ENCODE measurements at places on chromosomes 6 and 20.
A peak's percentile ranks its signal among the peaks of the same experiment; 100 is the strongest.

GRCh38 chr6:22828179-22829062 lies 259.1 kb downstream of the HDGFL1 start:
- peak; percentile 95 for DNase-seq

- no peak for DNase-seq
Observed at GRCh38 chr6:162602759-162603158, 124.8 kb downstream of the PRKN start.

DNA sequence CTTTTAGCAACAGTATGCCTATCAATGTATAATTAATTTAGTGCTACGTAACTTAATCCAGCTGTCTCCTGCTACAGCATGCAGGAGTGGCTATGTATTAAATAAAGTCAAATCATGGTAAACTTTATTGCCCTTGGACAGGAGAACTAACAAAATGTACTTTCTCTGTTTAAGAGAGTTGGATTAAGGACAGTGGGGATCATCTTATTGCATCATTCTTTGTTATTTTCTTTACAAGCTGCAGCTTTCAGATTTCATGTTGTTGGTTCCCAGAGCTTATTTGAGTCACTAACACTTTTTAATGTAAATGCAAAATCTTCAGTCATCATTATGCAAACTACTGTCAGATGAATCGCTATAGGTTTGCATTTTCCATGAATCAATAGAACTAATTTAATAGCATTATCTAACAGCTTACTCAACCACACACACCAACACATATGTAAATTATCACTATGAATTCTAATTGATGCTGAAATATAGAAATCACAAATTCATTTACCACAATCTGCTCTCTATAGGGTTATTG lies 424.7 kb downstream of the MMUT start:
- DNase-seq, result no peak

DNA sequence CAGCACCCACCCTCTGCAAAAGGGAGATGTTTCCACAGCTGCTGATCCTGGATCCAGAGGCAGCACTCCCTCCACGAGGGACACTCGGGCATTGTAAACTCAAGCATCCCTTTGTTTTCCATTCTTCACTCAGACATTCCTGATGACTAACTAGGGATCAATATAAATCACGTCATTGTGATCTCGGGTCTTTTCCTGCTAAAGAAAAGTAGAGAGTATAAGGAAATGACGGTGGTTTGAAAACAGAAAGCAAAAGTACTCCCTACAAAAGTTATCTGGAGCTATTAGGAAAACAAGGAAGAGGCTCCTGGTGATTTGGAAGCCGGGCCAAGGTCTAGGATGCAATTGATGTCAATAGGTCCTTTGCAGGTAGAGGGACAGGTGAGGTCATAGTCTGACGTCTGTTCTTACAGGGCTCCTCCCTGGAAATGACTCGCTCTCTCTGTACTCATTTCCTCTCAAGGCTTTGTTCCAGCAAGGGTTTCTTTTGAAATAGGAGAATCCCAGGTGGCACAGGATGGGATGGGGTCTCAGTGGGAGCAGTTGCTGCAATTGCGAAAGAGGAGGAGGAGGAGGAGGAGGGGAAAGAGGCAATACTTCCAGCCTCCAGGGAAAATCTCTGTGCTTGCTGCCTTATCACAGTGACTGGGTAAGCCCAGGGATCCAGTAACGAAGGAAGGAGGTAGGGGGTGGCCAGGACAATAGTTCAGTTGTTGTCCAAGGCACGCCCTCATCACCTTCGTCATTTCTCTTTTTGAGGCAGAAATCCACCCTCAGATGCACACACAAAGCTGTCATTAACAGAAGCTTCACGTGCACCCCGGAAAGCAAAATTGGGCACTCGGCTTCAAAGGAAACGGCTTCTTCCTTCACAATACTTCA lies 222.8 kb downstream of the LY86 start:
- peak; percentile 91 for DNase-seq

GRCh38 chr6:75205776-75206575 lies at the start of gene COL12A1:
Gene COL12A1 (minus strand): TSS chr6:75206053. CDS start chr6:75202792, 3,261 bp downstream.
- peak; percentile 98 for DNase-seq

DNA sequence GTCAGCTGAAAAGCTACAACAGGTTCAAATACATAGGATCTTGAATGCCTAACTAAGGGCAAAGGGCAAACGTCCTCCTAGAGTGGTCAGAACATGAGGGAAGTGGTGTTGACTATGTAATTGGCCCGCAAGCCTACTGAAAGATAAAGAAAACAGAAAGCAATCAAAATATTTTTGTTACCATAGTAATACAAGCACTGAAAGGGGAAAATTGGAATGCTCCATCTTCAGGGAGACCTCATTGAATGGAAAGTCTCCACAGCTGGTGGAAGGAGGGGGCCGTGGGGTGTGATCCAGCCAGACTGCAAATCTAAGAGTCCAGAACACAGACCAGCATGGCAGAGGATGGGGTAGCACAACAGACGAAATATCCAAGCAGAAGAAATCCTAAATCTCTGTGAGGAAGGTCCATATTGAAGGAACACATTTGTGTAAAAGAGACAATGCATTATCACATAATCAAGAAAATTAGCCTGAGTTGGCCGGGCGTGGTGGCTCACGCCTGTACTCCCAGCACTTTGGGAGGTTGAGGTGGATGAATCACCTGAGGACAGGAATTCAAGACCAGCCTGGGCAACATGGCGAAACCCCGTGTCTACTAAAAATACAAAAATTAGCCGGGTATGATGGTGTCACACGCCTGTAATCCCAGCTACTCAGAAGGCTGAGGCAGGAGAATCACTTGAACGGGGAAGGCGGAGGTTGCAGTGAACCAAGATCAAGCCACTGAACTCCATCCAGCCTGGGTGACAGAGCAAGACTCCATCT lies 39.5 kb downstream of the MTFR2 start:
- peak; percentile 29 for DNase-seq

- no peak for DNase-seq
Observed at GRCh38 chr6:37038292-37039198, 33.1 kb downstream of the FGD2 start.

- DNase-seq, result no peak
Observed at GRCh38 chr6:168414336-168415097, 26.5 kb upstream of the SMOC2 start.

- no peak for DNase-seq
Observed at GRCh38 chr6:170134471-170135440, 156.1 kb downstream of the DLL1 start.

DNA sequence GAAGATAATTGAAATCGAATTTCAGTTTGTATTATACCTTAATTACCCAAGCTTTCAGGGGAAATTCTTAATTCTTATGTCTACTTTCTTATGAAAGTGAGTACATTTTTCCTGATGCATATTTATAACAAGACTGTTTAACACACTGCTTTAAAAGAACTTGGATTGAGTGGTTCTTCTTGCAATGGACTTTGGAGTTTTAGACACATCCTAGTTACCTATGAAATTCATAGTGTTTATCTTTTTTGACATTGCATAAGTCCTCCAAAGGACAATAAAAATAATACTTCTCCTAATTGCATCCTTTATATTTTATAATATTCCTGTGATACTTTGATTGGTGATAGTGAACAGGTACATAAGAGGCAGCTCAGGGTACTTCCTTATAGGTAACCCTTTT lies 395.6 kb upstream of the FLRT3 start:
- no peak for DNase-seq

DNA sequence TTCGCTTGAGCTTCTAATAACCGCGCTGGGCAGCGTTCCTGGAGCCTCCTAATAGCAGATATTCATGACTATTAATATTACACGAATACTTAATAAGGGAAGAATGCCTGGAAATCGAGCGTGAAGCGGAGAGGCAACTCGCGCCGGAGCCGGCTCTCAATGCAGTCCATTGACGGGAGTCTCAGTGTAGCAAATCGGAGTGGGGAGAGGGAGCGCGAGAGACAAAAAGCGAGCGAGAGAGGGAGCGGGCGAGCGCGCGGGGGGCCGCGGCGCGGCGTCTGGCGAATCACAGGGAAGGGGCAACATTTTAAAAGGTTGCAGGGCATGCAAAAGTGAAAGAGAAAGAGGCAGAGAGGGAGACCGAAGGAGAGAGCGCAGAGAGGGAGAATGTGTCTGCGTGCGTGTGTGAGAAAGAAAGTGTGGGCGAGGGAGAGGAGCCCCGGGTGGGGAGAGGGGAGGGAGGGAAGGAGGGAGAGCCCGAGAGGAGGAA lies 2.9 kb downstream of the TFAP2A start:
- peak; percentile 80 for DNase-seq

DNA sequence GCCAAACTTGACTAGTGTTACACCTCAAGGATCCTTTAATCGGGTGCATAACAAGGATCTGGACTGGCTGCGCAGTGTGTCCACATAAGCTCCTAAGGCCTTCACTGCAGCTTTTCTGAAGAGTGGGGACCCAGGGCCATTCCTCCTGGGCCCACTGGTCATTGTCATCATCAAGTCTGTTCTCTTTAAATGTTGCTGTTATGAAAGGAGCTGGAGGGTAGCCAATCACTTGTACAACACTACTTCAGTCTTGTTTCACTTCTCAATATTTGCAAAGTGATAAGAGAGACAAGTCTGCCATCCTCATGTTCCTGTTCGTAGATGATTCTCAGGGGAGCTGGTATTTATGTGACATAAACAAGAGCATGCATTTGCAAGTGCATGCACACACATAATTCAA lies 149.8 kb downstream of the SYNDIG1 start:
- no peak for DNase-seq

DNA sequence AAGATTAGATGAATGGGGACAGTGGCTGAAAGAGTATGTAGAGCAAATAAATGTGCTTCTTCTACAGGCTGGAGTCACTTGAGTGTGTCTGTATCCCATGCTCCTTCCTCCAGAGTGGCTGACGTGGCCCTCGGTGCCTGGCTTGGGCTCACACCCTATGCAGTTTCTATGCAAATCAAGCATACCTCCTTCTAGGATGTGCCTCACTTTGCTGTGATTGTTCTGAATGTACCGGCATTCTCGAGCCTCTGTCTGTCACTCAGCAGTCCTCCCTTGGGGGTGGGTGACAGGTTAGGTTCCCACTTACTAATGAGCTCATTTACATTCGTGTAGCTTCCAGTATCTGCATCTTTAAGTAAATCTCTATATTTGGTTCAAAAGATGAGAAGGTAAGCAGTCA lies 55.1 kb upstream of the HDDC2 start:
- no peak for DNase-seq

DNA sequence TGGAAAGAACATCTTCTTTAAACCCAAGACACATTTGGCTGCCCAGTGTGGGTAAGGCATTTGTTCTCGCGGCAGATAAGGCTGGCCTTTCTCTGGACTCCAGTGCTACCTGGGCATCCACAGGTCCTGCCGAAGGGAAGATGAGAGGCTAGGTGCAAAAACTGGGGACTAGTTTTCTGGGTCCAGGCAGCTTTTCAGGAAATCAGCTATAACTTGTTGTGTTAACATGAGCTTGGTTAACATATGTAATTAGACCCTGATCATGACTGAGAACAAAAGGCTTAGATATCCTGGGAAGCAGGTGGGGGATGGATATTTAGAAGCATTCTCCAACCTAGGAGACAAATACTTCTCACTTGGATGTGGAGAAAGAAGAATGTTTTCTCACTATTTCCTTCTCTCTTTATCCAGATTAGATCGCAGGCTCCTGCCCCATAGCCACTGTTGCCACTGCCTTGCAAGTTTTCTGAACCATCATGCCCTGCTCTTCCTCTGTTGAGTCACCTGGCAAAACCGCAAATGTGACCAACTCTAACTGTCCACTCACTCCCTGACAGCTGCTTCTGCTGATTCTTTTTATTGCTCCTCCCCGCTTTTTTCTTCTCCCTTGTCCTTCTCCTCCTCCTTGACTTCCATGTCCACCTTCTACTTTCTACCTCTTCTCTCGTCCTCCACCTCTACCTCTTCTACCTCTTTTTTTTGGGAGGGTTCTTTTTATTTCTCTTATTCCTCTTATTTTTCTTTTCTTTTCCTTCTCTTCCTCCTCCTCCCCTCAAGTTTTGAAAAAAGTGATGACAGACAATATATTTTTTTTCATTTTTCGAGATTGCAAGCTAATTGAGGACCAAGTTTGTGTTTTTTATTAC lies 258.1 kb downstream of the UTRN start:
- peak; percentile 21 for DNase-seq

DNA sequence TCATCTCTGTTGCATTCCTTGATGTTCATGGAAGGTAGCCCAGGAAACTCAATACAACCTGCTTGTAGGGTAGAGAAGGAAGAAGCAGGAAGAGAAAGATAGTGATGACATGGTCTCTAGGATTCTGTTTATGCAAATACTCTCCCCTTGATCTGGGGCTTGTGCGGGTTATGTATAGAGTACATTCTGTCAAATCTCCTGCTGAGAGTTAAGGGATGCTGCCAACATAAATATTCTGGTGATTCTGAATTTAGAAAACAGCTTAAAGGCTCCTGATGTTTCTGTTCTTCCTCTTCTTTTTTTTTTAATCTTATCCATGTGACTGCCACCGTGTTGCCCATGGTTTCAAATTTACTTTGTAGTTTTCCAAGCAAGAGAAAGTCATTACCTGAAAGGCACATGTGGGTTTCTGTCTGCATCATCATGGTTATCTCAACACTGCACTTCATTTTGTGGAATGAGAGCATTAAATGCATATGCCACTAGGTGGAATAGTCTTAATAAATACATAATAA lies 150.6 kb downstream of the RPS12 start:
- DNase-seq, result no peak

DNA sequence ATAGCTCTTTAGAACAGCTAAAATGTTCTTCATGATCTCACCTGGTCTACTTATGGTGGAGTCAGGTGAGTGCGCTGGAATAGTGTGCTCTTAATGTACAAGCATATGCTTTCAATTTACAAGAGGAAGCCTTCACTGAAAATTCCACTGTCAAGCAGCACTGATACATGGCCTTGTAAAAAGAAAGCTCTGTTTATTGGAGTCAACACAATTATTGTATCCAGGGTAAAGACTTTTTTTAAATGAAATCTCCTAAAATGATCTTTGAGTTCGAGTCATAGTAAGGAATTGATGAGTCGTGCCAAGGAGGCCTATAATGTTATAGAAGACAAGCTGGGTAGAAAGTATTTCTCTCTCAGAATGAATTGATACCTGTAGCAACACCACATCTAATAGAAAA lies 41.6 kb upstream of the CARMIL1 start:
- DNase-seq, result no peak

GRCh38 chr6:164396071-164397047 lies 913.0 kb downstream of the C6orf118 start:
- peak; percentile 24 for DNase-seq

GRCh38 chr20:17943343-17943742 lies 25.3 kb downstream of the SNX5 start:
- DNase-seq, result no peak

GRCh38 chr6:3214898-3215297 lies 12.6 kb downstream of the TUBB2B start:
- no peak for DNase-seq

DNA sequence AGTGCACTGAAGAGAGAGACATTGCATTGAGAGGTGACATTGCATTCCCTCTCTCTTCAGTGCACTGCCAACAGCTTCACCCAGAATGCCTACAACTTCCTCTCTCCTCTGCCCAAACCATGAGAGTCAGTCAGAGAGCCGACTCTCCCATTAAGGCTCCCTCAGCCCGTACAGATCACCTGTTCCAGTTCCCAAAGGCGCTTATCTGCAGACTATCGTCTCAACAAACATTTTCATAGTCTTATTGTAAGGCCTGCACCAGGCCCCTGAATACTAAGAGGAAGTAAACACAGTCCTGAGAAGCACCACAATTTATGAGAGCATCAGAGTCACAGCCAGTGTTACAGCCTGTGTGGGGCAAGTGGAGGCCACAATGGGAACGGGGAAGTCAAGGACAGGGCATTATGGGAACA lies 53.7 kb downstream of the GFOD1 start:
- DNase-seq, result no peak

- DNase-seq, result no peak
Observed at GRCh38 chr6:80126657-80127345, 20.3 kb downstream of the BCKDHB start.
